NCI-H2029 treated with DMSO at 0.1 percent for 48 hours (cell line): ENCODE measurements at places on chromosomes 1 and 21.
A peak's percentile ranks its signal among the peaks of the same experiment; 100 is the strongest.

DNA sequence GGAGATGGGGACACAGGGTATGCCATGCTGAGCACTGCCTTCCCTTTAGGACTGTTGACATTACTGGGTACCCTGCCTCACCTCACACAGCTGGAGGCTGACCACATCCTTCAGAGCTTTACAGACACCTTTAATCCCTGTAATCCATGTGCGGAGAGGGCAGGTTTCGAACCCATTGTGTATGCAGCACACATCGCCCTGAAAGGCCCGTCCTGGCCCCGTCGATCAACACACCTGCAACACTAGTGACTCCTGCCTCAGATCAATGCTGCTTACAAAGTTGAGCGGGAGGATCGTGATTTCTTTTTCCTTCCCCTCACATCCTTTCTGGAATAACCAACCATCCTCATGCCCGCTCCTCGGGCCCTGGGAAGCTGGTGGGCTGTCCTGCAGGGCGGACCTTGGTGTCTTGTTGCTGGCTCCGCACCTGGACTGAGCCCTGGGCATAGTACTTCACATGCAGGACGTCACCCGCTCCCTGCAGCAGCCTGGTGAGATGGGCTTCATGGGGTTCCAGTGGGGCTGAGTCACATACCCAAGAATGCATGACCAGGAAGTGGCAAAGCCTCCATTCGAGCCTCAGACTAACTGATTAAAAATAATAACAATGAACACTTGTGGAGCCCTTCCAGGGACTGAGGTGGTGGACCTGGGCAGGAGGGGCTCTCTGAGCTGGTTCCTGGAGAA lies 403.6 kb downstream of the PTPRU start:
- no peak for DNase-seq

- DNase-seq, result no peak
These were observed 36.7 kb upstream of the HP1BP3 start for GRCh38 chr1:20823845-20824244.

- no peak for DNase-seq
These were observed 173.4 kb downstream of the IGSF21 start for GRCh38 chr1:18280956-18281355.

GRCh38 chr1:224589006-224589405 lies 27.1 kb upstream of the CNIH3 start:
- DNase-seq, result no peak

DNA sequence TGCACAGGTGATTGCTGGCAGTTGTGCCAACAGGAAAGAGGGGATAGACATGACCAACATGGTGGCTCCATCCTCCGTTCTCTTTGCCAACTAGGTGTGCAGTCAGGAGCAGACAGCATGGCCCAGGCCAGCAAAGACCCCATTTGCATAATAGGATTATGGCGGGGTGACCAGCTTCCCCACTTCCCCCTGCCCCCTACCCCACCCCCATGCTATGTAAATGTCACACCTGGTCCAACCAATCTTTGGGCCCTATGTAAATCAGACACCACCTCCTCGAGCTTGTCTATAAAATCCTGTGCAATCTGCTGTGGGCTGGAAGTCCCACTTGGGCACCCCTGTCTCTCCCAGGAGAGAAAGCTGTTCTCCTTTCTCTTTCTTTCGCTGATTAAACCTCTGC lies 146.0 kb downstream of the SLC30A10 start:
- DNase-seq, result no peak

- DNase-seq, result no peak
These were observed 66.4 kb downstream of the DDAH1 start for GRCh38 chr1:85398391-85399064.

- no peak for DNase-seq
These were observed 464 bp downstream of the PARK7 start for GRCh38 chr1:7962014-7962335.

DNA sequence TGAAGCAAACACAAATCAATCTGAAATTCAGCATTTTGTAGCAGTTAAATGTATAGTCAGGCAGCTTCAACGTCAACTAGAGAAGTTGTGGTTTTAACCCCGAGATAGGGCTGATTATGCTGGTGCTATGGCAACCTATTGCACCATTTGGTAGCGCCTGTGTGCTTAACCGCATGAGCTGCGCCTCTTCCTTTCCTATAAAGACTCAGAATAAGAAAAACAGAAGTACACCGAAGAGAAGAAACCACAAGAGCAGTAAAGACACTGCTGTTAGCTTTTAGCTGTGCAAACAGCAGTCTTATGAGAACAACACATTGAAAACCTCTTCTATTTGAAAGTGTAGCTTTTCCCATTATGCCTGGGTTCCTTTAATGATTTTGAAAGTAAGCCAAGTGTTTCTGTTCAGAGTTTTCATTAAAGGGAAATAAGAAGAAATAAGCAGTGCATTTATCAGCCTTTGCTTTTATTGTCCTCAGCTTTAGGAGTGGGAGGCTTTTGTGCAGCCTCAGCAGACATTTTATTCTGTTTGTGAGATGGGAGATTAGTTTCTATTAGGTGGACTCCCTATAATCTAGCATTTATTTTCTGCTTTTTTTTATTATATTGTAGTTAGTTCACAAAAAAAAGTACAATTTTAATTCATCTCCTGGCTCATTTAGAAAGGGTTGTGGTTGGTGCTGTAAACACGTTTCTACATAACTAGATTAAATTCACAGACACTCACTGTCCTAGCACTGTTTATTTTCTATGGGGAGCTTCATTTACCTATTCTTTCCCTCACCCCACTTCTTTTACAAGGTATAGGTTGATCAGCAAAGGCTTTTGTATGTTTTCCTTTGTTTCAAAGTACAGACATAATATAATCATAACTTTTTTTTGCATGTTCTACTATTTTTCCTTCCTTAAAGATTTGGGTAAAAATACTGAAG lies 43.3 kb downstream of the PTPRC start:
- DNase-seq, result no peak

- no peak for DNase-seq
These were observed 824.7 kb downstream of the USP25 start for GRCh38 chr21:16554503-16554902.

- DNase-seq, result peak; percentile 5
These were observed 19.2 kb downstream of the SLC19A2 start for GRCh38 chr1:169466259-169467230.

GRCh38 chr1:157371221-157371620 lies 181.1 kb downstream of the FCRL5 start:
- no peak for DNase-seq

- DNase-seq, result no peak
These were observed 21.5 kb upstream of the TMCO2 start for GRCh38 chr1:40226192-40226591.

DNA sequence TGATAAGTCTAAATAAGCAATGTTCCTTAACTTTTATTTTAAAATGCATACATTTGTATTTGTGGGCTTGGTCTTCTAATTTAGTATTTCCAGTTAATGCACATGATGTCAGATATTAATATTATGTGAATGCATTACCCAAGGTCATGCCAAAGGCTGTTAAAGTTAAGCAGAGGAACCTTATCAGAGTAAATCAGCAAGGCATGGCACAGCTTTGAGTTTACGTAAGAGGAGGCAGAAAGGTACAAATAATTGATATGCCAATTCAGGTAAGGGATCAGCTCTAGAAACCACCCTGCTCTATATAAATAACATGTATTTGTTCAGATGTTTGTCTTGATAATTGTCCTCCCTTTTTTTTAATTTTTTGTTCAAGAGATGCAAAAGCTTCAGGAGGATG lies 64.5 kb upstream of the CHRM3 start:
- DNase-seq, result no peak

- DNase-seq, result no peak
These were observed 26.2 kb downstream of the GRHL3 start for GRCh38 chr1:24345334-24345733.

- no peak for DNase-seq
These were observed 25.5 kb upstream of the IL10 start for GRCh38 chr1:206797534-206798383.
